ENCODE measurements at places on chromosomes 12 and 14.

DNA sequence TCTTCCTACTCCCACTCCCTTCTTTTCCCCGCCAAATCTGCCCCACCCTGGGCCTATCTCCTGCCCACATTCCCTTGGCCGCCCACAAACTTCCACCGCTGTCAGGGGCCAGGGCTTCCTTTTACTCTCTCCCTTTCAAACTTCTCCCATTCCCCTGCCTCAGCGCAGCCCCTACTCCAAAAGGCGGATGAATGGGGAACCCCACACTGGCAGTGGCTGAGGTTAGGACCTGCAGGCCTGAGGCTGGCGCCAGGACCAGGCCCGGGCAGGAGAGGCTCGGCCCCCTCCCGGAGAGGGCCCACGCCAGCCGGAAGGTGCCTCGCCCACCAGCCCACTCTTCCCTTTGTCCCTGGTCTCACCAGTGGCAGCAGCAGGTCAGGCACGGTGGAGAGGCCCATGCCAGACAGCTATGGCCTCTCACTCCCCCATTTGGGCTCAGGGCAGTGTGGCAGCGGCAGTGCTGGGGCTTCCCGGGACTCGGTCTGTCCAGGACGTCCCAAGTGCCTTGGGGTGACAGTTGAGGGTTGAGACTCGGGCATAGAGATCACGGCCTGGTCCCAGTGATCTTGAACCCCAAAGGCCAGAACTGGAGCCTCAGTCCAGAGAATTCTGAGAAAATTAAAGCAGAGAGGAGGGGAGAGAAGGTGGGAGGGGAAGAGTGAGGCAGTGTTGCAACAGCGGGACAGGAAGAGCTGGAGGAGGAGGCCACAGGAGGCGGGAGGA lies at the start of gene TNFRSF1A:
TSS of gene TNFRSF1A (minus strand) at position 660 of the 723 bp plus-strand sequence. CDS start at position 398, 262 bp downstream.
- peak; percentile 83 for DNase-seq

GRCh38 chr12:111435661-111436201 lies 30.0 kb downstream of the SH2B3 start:
- DNase-seq = no peak

- DNase-seq = no peak
Measured at GRCh38 chr14:89056394-89056793, 231.9 kb downstream of the TTC8 start.

DNA sequence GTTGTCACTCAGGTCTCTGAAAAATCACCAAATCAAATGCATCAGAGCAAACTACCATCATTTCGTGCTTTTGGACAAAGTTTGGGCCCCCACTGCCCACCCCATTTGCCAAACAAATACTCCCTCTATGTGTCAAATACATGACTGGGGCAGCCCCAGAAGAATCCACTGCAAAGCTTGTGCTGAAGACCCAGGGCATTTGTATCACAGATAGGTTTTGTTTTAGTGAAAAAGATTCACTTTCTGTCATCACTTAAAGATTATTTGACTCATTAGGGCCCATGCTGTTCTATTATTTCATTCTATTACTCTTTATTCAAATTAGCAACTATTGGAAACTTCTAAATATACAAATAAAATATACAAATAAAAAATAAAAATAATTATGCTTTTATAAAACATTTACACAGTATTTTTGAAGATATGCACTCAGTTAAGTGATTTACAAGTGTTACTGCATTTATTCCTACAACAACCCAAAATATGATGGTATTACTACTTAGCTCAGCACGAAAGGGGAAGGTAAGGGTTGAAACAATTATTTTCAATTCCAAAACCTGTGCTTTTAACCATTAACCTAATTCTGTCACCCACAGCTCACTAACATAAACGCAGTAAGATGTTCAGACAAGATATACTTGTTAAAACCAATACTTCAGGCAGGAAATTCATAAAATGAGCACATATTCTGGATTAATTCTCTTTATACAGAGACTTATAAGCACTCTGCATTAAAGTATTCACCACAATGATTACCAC lies 36.5 kb downstream of the LRIG3 start:
- DNase-seq = no peak

DNA sequence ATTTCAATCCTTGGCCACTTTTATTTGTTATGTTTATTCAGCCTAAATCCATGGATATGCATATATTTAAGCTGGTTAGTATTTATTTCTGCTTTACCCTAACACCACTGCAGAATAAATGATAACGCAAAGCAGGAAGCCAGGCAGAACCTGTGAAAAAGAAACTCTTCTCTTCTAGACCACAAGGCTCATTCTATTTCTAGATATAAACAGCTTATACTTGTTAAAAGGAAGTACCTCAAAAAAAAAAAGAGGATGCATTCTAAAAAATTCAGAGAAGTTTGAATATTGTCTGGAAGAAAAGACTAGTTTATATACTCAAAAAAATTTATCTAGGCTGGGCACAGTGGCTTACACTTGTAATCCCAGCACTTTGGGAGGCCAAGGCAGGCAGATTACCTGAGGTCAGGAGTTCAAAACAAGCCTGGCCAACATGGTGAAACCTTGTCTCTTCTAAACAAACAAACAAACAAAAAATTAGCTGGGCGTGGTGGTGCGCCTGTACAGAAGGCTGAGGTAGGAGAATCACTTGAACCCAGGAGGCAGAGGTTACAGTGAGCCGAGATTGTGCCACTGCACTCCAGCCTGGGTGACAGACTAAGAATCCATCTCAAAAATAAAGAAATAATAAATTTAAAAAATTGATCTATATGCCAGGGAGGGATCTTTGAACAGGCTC lies 55.8 kb downstream of the GALNT4 start:
- DNase-seq = no peak

DNA sequence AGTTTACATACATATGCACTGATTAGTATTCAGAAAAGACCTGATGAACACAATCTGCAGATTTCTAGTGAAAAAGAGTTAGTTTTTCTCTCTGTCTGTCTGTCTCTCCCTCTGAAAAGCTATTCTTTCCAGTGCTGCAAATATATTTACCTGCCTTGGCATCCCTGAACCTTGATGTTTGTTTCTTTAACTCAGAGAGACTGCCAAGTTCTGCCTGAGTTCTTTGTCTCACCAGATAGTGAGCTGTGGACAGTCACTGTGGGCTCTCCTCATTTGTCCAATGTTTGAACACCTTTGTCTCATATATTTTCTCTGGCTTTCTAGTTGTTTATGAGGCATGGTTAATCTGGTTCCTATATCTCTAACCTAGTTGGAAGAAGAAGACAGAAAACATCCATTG lies 250.4 kb downstream of the SOX5 start:
- DNase-seq = no peak

- no peak for DNase-seq
Measured at GRCh38 chr12:62050785-62051184, 209.4 kb upstream of the USP15 start.

- no peak for DNase-seq
Measured at GRCh38 chr14:71472356-71473340, 459.6 kb upstream of the RGS6 start.

DNA sequence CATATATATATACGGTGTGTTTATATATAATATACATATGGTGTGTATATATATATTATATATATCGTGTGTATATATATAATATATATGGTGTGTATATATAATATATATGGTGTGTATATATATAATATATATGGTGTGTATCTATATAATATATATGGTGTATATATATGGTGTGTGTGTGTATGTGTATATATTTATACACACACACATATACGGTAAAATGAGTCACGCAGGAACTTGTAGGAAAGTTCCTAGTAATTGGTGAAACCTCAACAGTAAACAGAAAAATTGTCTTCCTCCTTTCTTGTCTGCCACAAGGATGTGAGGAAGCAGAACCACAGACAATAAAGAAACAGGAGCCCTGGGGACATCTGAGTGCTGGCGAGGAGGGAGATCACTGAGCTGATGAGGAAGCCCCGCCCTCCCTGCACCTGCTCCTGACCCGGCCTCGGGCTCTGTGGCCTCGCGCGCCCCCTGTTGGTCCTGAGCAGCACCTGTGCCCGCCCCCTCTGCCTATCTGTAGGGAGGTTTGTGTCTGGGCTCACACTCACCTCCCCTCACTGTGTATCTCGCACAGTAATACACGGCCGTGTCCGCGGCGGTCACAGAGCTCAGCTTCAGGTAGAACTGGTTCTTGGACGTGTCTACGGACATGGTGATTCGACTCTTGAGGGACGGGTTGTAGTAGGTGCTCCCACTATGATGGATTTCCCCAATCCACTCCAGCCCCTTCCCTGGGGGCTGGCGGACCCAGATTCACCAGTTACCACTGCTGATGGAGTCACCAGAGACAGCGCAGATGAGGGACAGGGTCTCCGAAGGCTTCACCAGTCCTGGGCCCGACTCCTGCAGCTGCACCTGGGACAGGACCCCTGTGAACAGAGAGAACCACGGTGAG lies 1079.4 kb downstream of the TMEM121 start:
- no peak for DNase-seq

DNA sequence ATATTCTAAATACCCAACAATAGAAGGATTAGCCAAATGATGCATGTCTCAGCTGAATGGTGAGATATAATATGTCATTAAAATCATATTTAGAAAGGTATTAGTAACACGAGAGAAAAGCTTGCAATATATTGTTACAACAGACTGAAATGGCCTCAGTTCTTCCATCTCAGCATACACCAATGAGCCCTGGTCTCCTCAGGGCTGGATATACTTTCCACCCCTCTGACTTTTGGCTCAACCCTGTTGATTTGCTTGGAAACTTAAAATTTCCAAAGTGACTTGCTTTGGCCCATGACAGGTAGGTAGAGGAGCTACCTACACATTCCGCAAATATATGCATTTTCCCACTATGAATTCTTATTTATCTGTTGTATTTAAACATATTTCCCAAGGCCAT lies 908.1 kb upstream of the TMEM132C start:
- DNase-seq = no peak

DNA sequence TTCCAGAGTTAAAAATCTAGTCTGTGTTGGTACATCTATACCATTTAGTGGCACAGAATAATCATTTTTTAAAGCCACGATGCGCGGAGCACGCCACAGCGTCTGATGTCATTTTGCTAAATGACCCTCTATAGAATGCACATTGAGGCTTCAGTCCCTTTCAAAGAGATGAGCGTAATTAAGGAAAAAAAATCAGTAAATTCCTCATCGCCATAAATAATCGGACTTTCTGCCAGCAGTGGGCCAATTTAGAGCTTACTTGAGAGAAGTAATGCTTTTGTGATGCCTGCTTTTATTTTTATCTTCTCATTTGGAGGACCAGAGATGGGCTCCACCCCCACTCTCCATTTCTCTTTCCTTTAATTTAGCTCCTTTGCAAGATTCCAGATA lies 4.0 kb downstream of the ASCL1 start:
- DNase-seq = no peak

GRCh38 chr12:121288158-121288845 lies 8.2 kb downstream of the CAMKK2 start:
- DNase-seq = no peak

DNA sequence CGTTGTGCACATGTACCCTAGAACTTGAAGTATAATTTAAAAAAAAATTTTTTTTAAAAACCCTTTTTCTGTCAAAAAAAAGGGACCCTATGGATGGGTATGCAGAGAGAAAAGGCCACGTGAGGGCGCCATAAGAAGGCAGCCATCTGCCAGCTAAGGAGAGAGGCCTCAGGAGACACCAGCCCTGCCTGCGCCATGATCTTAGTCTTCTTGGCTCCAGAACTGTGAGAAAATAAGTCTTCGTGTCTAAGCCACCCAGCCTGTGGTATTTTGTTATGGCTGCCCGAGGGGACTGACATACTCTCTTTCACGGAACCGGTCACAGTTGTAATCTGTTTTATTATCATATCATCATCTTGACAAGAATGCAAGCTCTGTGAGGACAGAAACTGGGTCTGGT lies 174.8 kb downstream of the EFCAB11 start:
- DNase-seq = no peak

- DNase-seq = no peak
Measured at GRCh38 chr12:66952668-66953067, 273.8 kb upstream of the GRIP1 start.

GRCh38 chr14:100841761-100842403 lies 16.0 kb downstream of the MEG3 start:
- no peak for DNase-seq

DNA sequence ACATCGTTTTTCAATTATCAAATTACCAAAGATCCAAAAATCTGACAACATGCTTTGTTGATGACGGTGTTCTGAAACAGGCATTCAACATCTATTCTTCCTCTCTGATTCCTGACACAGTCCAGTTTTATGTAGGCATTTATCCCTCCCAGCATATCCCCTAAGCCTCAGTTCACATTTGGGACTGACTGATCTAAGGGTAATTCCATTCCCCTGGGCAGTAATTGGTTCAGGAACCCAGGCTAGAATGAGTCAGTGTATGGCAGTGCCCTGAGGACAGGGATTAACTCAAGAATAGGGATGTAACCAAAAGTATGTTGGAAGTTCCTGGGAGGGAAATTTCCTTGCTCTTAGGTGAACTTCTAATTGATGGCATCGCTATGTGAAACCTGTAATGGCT lies 10.3 kb upstream of the PCNX1 start:
- DNase-seq = peak; percentile 46

DNA sequence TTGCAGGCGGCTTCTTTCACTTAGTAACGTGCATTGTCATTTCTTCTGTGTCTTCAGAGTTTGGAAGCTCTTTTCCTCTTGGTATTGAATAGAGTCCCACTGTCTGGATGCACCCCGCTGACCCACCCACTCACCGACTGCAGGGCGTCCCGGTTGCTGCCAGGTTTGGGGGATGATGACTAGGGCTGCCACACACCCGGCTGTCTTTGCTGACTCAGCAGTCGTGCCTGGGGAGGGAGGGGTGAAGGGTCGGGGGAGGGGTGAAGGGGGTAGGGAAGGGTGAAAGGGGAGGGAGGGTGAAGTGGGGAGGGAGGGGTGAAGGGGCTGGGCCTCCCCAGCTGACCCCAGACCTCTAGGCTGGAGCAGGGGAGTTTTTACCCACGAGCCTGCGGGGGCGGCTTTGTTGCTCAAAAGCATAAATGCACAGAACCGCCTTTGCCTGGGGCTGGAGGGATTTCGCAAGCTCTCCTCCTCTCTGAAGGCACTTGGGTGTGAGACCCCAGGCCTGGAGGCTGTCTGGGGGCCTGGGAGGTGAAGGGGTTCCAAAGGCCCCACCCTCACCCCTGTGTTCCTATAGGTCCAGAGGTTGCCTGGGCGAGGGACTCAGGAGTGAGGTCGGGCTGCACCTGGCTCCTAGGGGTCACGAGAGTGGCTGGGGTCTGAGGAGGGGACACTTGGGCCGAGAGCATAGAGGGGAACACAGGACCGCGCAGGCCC lies 31.3 kb upstream of the ULK1 start:
- peak; percentile 45 for DNase-seq

All from epithelial cell of esophagus (primary cell).